ENCODE measurements at places on chromosomes 13 and 19.
A peak's percentile ranks its signal among the peaks of the same experiment; 100 is the strongest.

GRCh38 chr13:48201044-48201443 lies 32.0 kb upstream of the ITM2B start:
- no peak for DNase-seq

DNA sequence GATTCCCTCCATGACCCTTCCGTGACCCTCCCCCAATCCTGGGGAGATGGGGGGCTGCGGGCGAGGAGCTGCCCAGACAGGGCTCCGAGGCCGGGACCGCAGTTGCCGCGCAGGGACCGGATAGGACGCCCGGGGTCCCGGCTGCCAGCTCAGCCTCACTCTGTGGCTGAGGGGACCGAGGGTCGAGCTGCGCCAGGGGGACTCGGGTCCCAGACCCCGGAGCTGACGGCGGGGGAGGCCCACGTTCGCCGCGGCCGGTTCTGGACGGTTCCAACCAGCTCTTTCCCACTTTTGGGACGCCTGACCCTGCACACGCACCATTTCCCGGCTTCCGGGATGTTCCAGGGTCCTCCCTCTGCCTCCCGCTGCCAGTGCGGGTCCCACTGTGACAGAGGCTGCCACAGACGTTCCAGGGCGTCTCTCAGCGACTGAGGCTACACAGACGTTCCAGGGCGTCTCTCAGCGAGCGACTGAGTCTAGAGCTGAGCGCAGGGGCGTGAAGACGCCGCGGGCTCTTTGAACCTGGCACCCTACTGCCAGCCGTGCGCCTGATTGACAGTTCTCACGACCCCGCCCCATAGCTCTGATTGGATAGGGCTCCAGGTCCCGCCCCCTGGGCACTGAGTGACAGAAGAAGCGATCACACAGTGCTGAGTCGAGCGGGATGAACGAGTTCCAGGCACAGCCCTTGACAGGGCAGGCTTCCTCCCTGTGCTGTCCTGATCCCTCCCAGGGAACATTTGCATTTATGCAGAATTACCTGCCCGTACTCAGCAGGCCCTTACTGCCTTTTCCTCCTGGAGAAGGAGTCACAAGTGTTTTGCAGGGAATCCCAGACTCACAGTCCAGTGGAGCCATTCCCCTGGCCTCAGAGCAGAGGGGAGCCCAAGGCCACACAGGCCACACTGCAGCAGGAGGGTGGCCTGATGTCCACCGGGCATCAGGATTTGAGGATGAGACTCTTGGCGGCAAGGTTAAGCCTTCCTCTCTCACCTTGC lies at the start of gene ZNF563:
TSS of gene ZNF563 (minus strand) at position 472 of the 998 bp plus-strand sequence. CDS start at position 321, 151 bp downstream.
- DNase-seq = peak; percentile 97

DNA sequence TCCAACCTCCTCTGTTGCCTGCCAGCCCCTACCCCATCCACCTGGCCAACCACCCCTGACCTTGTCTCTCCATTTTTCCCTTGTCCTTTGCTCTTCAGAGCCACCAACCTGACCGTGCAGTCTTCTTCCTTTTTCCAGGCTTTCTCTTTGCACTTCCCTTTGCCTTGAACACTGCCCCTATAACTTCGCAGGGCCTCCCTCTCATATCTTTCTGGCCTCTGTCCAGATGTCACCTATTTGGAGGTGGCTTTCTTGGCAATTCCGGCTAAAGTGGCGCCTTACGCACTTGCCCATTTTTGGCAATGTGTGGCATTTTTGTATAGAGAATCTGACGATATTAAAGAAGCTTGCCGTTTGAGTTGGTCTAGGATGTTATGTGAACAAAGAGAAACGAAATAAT lies 844 bp downstream of the ZNF543 start:
- no peak for DNase-seq

DNA sequence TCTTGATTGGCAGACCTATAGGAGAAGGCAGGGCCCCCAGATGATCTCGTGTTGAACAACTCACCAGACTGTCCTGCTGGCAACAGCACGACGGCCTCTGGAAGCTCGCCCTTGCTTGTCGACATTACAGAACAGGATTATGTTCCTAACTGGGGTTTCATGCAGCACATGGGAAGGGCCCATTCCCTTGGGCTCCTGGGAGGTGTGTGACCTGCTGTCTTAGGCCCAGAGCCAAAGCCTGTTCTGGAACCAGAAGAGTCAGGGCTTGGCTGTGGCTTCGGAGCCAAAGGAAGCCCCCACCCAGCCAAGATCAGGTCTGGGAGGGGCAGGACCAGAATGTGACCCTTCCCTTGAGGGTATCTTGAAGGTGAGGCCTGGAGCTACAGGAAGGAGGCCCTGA lies 36.9 kb downstream of the RGCC start:
- DNase-seq = no peak

DNA sequence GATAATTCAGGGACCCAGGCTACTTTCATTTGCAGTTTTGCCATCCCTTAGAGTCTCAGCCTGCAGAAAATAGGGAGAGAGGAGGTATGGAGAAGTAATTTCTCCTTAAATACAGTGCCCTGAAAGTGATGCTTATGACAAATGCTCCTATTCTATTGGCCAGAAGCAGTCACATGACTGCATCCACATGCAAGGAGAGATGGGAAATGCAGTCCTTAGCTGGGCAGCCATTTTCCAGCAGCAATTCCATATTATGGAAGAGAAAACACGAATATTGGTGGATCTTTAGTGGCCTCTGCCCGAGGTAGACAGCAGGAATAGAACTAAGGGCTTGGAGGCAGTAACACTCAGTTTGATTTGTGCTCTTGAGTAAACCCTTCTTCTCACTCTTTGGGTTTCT lies 39.4 kb downstream of the VAV1 start:
- DNase-seq = peak; percentile 70

DNA sequence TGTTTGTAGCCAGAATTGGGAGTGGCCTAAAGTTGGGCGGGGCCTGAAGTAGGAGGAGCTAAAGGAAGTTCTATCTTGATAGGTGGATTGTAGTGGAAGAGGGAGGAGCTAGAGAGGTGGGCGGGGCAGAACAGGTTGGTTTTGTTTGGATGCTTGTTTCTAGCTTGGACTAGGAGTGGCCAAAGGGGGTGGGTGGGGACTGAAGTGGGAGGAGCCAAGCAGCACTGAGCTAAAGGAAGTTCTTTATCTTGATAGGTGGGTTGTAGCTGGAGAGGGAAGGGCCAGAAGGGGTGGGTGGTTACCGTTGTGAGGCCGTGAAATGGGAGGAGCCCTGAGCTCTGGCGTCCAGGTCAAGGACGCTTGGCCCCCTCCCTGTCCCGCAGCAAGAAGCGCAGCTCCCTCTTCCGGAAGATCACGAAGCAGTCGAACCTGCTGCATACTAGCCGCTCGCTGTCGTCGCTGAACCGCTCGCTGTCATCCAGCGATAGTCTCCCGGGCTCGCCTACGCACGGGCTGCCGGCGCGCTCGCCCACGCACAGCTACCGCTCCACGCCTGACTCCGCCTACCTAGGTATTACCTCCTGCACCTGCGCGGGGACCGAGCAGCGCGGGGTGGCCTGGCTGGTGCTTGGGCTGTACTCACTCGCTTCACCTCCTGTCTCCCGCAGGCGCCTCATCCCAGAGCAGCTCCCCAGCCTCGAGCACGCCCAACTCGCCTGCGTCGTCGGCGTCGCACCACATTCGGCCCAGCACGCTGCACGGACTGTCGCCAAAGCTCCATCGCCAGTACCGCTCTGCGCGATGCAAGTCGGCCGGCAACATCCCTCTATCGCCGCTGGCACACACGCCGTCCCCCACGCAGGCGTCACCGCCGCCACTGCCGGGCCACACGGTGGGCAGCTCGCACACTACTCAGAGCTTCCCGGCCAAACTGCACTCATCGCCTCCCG lies 8.0 kb downstream of the DNASE2 start:
- peak; percentile 86 for DNase-seq

DNA sequence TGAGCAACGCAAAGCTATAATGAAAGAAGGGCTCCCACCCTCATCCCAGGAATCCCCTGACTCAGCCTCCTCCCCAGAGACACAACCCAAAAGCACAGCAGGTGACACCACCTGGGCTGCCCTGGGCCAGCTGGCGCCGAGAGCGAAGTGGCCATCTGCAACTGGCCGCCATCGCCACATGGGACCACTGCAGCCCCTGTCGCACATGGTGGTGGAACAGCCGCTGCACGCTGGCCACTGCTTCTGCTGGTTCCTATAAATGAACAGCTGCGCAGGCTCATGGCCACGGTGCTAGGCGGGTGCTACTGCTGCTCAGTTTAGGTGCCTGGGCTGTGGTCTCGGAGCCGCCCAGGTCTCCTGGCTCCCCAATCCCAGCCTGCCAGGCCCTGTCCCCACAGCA lies 11.6 kb upstream of the ISYNA1 start:
- DNase-seq = no peak

GRCh38 chr19:42175952-42176648 lies 41.4 kb downstream of the DEDD2 start:
- no peak for DNase-seq

DNA sequence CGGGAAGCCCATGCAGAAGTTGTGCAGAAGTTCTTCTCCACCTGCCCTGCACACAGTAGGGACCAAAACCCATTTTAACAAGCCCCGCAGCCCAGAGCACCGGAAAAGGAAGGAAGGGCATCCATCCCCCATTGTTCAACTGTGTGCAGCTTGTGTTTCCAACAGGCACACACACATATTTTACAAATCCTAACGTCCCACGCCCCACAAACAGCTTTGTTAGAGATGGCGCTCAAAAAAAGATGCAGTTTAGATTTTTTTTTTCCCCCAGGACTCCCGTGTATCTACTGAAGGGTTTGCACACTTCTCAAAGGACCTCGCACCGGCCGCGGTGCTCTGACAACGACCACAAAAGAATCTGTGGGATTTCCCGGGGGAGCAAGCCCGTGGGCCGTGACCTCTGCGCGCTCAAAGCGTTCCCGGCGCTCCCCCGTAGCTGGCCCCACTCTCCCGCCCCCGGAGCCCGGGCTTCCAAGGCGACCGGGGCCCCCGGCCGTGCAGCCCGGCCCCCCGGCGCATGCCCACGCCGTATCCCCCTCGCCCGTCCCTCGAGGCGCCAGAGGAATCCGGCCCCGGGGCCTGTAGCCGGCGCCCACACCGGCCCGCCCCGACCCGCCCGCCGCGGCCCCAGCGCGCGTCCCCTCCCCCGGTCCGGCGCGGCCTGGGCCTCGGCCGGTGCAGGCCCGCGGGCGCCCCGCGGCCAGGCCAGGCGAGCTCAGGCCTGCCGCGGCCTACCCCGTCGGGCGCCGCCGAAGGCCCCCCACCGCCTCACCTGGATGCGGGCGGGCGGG lies 523 bp downstream of the ELAVL1 start:
- peak; percentile 54 for DNase-seq

GRCh38 chr13:39324806-39325311 lies 278.1 kb downstream of the LHFPL6 start:
- no peak for DNase-seq

DNA sequence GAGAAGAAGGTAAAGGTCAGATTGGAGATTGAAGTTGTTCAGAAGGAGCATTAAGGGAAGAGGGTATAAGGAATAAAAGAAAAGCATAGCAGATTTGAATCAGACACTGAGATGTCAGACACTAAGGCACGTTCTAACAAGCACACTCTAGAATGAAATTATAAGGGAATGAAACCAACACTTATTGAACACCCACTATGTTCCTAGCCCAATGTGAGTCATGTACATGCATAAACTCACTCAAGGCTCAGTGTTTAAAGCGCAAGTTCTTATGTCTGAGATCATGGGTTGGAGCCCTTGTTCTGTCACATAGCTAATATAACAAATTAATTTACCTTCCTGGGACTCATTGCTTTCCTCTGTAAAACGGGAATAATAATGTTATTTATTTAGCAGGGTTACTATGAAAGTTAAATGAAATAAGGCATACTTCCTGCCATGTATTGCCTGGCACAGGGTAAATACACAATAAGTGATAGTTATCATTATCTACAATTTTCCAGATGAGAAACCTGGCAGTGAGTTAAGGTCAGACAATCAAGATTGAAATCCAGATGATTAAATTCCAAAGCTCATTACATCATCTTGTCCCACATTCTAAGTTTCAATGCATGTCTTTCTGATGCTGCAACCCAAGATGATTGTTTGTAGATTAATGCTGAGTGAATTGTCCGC lies 68.3 kb upstream of the DACH1 start:
- no peak for DNase-seq

- no peak for DNase-seq
Measured at GRCh38 chr13:89687066-89687465, 1660.4 kb upstream of the MIR17HG start.

DNA sequence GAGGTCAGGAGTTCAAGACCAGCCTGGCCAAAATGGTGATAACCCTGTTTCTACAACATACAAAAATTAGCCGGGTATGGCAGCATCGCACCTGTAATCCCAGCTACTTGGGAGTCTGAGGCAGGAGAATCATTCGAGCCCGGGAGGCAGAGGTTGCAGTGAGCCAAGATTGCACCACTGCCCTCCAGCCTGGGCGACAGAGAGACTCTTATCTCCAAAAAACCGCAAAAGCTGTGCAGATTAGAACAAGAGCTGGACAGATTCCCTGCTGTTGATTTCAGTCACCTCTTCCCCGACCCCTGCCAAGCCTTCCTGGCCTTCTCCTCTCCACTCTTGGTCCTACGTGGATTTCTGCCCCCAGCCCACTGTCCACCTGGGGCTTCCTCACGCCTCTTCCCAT lies 8.3 kb downstream of the CAMSAP3 start:
- no peak for DNase-seq

DNA sequence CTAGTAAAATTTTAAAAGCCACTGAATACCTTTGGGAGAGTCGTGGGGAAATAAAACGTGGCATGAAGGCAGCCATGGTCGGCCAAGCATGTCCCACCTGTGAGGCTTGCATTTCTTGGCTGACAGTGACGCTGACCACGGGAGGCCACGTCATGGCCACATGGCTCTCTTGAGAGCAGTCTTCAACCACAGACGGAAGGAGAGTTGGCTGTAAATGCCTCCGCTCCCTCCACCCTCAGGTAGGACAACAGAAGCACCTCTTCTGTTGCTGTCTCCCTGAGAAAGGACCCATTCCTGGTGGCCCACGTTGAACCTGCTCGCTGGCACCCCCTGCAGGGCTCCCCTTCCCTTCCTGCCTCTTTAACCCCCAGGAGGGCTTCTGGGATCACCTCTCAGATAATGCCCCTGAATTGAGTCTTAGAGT lies 10.6 kb upstream of the LRRC25 start:
- DNase-seq = no peak

- DNase-seq = no peak
Measured at GRCh38 chr19:51129716-51130115, 5.0 kb downstream of the SIGLEC9 start.

GRCh38 chr13:94228763-94229162 lies 250.7 kb downstream of the DCT start:
- DNase-seq = no peak

DNA sequence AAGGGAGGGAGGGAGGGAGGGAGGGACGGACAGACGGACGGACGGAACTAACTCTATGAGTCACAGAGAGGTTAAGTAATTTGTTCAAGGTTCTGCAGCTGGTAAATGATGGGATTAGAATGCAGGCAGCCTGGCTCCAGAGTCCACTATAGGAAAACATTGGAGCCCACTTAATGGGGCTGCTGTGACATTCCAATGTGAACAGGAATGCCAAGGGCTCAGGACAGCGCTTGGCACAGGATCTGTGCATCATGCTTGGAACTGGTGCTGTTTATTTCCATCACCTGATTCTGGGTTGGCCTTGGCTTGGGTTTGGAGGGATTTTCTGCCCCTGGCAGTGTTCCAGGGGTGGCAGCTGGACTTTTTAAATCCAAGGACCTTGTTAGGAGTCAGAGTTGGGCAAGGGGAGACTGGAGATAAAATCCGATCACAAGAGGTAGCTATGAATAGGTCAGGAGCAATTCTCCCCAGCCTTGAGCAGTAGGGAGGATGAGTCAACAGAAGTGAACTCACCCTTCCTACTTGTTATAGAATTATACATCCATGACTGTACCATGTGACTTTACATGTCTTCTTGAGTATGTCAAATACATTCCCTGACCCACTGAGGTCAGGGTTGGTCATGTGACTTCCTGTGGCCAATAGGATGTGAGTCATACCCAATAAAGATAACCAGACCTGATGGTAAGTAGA lies 7.8 kb upstream of the HIF3A start:
- DNase-seq = peak; percentile 37
